Upper lobe of right lung (tissue), 1 donor: ENCODE measurements at places on chromosomes 5 and 9. TPM values are rescaled to one million over a fixed set of nuclear protein-coding genes. Genes with fewer than 3 reads are reported as not detected.

The GBGT1 gene
- 27.4 TPM for total RNA-seq

The SLC36A3 gene
- not detected for total RNA-seq

- no peaks in the 10 kb centered on the region for H3K36me3 ChIP-seq
- DNase-seq: no peak
- H3K4me1 ChIP-seq: no peaks in the 10 kb centered on the region
- no peak overlapping the region for H3K27ac ChIP-seq
- H3K27me3 ChIP-seq: no peaks in the 10 kb centered on the region
- no peak overlapping the region for H3K4me3 ChIP-seq
Measured at GRCh38 chr5:62263401-62263800, 42.6 kb upstream of the KIF2A start.

The ANKRD33B gene
- total RNA-seq: 6.1 TPM

- no peaks in the 10 kb centered on the region for H3K36me3 ChIP-seq
- no peaks in the 10 kb centered on the region for H3K27me3 ChIP-seq
- H3K27ac ChIP-seq: no peak overlapping the region
Measured at GRCh38 chr9:91577633-91578061, 154.0 kb upstream of the NFIL3 start.

DNA sequence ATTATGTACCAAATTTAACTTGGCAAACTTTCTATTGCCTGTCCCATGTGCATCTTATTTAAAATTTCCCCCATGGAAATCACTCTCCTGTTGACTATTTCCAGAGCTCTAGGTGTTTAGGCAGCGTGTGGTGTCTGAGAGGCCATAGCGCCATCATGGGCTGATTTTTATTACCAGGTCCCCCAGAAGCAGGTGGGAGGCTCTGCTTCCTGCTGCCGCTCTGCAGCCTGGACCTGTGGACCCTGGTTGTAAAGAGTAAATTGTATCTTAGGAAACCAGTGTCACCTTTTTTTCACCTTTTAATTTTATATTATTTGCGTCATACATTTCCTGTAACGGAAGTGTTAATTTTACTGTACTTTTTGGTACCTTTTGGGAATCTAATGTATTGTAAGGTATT, 6.4 kb downstream of the HNRNPAB start:
- H3K36me3 ChIP-seq: peaks cover 96% of the 10 kb centered on the region
- no peak for DNase-seq
- H3K27ac ChIP-seq: no peak overlapping the region
- H3K27me3 ChIP-seq: no peaks in the 10 kb centered on the region
- peaks cover 24% of the 10 kb centered on the region for H3K4me1 ChIP-seq

GRCh38 chr5:148509893-148510292, 126.1 kb downstream of the FBXO38 start:
- no peak overlapping the region for H3K4me3 ChIP-seq
- no peaks in the 10 kb centered on the region for H3K4me1 ChIP-seq
- DNase-seq: no peak
- no peak overlapping the region for H3K27ac ChIP-seq
- no peaks in the 10 kb centered on the region for H3K27me3 ChIP-seq
- no peaks in the 10 kb centered on the region for H3K36me3 ChIP-seq

- H3K4me1 ChIP-seq: no peaks in the 10 kb centered on the region
- DNase-seq: no peak
- H3K27me3 ChIP-seq: no peaks in the 10 kb centered on the region
- H3K36me3 ChIP-seq: no peaks in the 10 kb centered on the region
Measured at GRCh38 chr9:33728613-33729012, 66.7 kb upstream of the PRSS3 start.

GRCh38 chr9:138068601-138069035, 191.0 kb downstream of the CACNA1B start:
- no peaks in the 10 kb centered on the region for H3K4me1 ChIP-seq
- peak; percentile 54 for DNase-seq
- H3K36me3 ChIP-seq: no peaks in the 10 kb centered on the region
- no peak overlapping the region for H3K4me3 ChIP-seq
- H3K27me3 ChIP-seq: peaks cover 9% of the 10 kb centered on the region
